ENCODE measurements at places on chromosomes 13 and 19.
A peak's percentile ranks its signal among the peaks of the same experiment; 100 is the strongest.

DNA sequence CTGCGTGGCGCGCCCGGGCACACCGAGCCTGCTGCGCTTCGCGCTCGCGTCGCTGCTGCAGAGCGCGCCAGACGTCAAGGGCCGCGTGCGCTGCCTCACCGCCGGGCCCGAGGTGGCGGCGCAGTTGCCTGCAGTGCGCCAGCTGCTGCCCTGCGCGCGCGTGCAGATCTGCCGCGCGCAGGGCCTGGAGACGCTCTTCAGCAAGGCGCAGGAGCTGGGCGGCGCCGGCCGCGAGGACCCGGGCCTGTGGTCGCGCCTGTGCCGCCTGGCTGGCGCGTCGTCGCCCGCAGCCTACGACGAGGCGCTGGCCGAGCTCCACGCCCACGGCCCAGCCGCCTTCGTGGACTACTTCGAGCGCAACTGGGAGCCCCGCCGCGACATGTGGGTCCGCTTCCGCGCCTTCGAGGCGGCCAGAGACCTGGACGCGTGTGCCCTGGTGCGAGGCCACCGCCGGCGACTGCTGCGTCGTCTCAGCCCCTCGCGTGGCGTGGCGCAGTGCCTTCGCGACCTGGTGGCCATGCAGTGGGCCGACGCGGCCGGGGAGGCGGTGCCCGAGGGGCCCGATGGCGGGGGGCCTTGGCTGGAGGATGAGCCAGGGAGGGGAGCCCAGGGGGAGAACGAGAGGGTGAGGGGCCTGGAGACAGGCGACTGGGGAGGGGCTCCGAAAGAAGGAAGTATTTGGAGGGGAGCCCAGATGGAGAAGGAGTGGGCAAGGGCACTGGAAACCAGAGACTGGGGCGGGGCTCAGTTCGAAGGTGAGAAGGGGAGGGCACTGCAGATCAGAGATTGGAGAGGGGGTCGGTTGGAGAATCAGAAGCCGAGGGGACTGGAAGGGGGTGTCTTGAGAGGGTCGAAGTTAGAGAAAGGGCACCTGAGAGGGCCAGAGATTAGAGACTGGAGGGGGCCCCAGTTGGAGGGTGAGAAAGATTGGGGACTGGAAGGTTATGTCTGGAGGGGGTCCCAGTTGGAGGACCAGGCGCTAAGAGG is 24.7 kb downstream of the ZSWIM9 start:
- no peak for DNase-seq

- DNase-seq, result no peak
Observed at GRCh38 chr19:34838248-34838647, 65.2 kb upstream of the ZNF599 start.

- DNase-seq, result no peak
Observed at GRCh38 chr19:33520844-33521479, 629 bp downstream of the PEPD start.

DNA sequence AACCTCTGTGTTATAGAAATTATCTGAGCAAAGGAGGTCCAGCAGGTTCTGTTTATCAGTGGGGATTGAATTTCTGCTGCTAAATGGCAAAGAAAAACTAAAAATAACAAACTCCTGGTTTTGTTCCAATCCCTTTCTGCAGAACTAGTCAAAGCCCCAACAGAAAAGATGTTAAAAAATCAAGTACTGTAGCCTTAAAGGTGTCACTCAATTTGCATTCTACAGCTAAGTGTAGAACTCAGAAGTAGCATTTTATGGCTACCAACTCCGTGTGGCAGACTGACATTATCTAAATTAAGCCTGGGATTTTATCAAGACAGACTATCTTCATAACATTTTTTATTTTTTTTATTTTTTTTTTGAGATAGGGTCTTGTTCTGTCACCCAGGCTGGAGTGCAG is 91.5 kb upstream of the SLC15A1 start:
- no peak for DNase-seq

DNA sequence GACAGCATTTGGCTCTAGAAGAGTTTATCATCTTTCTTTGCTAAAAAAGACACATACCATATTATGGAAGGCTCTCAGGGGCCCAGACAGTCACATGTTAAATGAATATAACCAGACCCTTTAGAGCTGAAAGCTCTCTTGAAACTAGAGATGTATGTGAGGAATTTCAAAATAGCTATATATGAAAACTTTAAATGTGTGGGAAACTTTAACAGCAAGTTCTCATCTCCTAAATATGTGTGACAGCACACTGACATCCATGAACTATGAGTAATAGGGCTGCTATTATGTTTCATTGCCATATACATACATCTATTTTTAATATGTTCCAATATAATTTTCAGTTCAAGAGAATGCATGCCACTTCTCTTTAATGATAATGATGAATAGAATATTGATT is 509.5 kb downstream of the GPC6 start:
- no peak for DNase-seq

DNA sequence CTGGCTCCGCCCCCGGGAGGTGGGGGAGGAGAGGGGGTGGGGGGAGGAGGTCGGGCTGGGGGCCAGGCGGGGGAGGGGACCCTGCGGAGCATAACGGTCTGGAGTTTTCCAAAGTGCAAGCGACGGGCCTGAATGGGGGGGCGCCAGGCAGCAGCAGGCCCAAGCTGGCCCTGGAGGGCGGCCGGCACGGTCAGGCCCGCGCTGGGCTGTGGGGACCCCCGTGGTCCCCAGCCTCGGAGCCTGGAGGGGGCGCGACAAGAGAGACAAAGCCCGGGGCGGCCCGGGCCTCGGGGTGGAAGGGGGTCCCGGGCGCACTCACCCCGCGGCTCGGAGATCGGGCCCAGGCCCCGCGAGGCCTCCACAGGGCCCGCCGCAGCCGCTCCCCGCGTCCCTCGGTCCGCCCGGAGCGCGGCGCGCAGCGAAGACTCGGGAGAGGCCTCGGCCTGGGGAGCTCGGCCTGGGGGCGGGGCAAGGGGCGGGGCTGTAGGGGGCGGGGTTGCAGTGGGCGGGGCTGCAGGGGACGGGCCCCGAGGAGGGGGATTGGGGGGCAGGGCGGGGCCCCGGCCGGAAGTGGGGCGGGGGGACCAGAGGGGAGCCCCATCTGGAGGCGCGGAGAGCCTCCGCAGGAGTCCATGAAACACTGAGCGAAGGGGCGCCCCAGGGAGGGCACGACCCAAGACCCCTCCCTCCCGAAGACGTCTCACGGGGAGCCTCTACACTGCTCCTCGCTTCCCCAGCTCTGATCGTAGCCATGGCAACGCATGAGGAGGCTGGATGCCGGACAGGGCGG is 47.6 kb downstream of the PTPRS start:
- DNase-seq, result peak; percentile 70

DNA sequence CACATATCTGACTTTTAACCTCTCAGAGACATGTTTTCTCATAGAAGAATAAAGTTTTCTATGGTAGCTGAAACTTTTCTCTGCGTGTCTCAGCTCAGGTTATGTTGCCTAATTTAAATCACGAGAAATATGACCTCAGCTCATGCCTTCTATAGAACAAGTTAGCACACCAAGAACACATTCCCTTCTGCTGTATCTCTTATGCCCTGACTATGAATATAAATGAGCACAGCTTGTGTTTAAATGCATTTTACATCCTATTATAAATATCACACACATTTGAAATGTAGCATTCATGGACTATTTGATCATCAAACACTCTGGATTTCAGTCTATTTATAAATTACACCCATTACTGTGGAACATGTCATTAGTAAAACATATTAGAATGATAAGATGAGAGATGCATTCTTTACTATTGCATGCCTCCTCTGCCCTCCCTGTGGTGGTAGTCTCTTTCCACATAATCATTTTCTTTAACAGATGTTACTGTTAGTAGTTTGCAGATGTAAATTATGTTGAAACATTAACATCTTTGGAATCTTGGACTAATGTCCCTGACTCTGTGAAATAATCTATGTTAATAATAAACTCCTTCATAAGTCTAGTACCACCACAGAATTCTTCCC is 2044.9 kb upstream of the PCDH20 start:
- DNase-seq, result no peak

GRCh38 chr13:71611292-71611691 is 255.7 kb downstream of the DACH1 start:
- DNase-seq, result no peak

GRCh38 chr19:7229735-7230134 is 64.5 kb downstream of the INSR start:
- no peak for DNase-seq

DNA sequence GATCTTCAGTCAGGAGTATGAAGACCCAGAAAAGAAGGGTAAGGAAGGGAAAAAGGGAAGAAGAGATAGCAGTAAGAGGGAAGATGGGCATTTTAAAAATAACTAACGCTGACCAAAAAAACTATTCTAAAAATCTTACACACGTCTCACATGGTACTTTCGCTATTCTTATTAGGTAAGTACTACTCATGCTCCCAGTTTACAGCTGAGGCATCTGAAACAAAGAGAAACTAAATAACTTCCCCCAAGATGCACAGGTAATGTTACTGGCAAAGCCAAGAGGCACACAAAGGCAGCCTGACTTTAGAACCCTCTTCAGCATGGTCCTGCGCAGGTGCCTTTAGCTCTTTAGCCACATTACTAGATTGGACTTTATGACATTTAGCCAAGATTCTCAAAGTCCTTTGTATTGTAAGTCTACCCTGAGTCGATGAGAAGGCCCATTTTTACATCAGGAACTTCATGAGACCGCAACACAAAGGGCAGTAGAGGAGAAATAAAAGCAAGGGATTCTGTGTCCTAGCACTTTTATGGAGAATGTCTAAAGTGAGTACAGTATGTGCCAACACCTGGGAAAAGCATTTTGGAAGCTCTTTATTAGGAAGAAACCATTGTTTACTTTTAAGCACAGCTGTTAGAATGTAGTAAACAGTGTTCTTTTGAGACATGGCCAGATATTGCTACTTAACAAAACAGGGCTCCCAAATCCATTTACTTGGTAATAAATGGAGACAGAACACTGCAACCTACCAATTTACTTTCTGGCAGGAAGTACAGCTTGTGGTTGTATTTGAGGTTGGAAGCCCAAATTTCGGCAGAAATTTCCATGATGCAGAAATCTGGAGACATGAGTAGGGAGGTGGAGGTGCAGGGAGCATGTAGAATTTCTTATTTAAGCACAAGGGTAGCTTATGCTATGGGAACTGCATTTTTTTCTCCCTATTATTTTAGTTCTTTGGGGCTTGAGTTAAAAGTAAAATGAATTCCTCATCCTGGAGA is 250.7 kb downstream of the KCTD12 start:
- DNase-seq, result no peak

DNA sequence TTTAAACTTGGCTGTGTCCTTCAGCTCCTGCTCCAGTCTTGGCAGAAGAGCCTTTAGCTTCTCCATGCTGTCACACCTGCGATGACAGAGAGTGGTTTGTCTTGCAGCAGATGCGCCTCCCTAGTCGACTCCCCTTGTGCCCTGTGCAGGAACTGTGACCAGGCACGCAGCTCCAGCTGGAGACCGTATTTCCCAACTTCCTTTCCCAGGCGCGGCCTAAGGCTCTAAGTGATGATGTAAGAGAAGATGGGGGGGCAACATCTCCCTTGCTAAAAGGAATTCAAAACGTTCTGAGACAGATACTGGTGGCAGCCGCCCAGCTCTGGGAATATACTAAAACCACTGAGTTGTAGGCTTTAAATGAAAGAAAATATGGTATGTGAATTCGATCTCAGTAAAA is 16.3 kb downstream of the DCUN1D2 start:
- DNase-seq, result no peak

DNA sequence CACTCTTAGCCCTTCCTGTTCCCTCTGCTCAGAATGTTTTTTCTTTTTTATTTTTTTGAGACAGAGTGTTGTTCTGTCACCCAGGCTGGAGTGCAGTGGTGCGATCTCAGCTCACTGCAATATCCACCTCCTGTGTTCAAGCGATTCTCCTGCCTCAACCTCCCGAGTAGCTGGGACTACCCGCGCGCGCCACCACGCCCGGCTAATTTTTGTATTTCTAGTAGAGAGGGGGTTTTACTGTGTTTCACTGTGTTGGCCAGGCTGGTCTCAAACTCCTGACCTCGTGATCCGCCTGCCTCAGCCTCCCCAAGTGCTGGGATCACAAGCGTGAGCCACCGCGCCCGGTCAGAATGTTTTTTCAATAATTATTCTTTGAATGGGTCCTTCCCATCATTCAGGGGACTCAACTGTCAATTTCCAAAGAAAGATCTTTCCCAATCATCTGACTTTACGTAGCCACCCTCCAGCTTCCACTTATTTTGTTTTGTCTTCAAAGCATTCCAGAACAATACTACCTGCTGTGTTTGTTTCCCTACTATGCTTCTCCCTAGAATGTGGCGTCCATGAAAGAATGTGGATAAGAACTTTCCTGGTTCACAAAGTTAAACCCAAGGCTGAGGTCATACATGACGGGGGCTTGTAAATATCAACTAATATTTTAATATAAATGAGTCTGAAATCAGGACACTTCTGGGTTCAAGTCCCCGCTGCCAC is 1.2 kb downstream of the NDUFA7 start:
- DNase-seq, result no peak

GRCh38 chr13:41177616-41178015 is 16.8 kb downstream of the KBTBD7 start:
- no peak for DNase-seq

DNA sequence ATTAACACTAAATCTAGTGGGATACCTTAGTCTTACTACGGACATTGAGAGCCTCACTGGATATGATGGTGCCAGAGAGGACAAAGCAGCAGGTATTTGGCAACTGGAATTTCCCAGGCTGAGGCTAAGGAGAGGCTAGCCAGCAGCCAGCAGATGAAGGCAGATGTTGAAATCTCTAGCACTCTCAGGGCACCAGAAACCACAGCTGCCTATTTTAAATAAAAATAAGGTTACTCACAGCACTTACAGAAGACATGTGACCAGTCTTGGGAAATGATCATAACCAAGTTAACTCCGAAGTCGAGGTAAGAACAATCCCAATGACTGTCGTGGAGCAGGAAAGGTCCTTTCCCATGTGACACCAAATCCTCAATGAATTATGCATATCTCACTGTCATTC is 1726.0 kb downstream of the EFNB2 start:
- DNase-seq, result no peak

- DNase-seq, result peak; percentile 60
Observed at GRCh38 chr13:32538143-32538620, 413 bp downstream of the N4BP2L2 start.

- no peak for DNase-seq
Observed at GRCh38 chr13:97307882-97308624, 85.9 kb downstream of the MBNL2 start.
